ENCODE measurements at places on chromosomes 2 and 18.

GRCh38 chr2:24855726-24856125, 62.5 kb downstream of the CENPO start:
- DNase-seq: no peak

DNA sequence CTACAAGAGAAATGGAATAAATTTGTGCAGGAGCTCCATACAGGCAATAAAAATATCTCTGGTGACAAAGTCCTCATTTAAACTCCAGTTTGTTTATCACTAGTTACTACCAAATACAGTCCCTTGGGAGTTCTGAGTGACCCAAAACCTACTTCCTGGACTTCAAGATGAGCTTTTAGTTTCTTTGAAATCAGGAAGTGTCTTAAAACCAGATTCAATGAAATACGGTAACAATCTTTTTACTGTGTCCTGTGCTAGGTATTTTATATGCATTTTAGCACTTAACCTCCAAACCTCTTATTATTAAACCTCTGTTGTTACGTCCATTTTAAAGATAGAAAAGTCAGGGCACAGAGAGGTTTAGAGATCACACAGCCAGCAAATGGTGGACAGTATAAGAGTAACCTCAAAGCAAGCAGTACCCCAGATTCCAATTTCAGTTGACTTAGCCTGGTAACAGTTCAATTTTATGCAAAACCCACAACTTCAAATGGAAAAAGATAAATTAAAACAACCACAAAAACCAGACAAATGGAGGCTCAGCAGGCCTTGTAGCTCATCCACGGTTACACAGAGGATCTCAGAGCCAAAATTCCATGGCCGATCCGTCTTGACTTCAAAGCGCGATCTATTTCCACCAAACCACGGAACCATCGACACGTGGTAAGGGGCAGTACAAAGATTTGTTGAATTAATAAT, 1.3 kb upstream of the KCMF1 start:
- peak; percentile 22 for DNase-seq

- no peak for DNase-seq
Measured at GRCh38 chr2:179424571-179424970, 159.9 kb upstream of the SESTD1 start.

DNA sequence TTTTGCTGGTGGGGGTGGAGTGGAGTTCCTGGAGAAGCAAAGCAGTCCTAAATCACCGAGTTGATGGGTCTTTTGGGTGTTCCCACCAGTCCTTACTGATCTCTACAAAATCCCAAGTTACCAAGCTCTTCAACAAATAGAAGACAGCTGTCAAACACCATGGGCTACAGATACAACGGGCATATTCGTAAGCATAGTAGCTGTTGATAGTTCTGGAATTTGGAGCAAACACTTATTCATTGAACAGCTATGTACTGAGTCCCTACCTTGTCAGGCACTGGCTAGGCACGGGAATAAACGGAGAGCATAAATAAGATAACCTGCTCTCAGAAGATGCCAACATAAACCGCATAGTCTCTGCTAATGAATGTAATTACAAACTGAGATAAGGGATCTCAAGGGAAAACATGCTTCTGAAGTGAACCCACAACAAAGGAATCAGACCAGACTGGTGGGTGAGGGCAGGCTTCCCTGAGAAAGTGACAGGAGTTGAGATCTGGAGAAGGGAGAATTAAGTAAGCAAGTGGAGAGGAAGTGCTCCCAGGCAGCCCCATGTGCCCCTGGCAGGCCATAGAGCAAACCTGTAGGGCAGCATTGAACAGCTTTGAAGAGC, 947 bp upstream of the ANKRD44 start:
- DNase-seq: no peak

GRCh38 chr18:73614812-73615211, 532.8 kb downstream of the FBXO15 start:
- no peak for DNase-seq

- no peak for DNase-seq
Measured at GRCh38 chr2:191660575-191660974, 17.4 kb upstream of the NABP1 start.

DNA sequence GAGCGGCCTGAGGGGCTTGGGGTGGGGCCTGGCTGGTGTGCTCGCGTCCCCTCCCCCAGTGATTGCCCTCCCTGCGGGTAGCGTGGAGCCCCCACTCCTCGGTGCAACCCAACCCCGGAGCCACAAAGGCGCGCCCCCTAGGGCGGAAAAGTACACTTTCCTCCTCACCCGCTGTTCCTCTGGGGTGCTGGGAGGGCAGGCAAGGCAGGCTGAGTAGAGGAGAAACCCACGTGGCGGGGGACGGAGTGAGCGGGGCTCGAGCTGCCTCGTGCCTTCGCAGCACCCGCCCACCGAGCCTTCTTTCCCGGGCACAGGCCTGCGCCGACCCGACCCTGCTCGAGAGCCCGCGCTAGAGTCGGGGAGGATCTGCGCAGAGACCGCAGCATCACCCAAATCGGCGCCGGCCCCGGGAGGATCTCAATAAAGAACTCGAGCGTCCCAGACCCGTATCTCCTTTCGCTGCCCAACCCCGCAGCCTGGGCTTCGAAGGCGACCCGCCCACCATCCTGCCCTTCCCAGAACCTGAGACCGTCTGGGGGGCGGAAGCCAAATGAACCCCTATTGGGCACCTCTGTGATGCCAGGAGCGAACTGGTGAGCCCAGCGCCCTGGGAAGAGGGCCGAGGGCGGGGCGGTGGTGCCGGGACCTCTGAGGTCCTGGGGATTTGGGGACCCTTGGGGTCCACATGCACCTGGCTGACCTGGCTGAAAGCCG, 1.5 kb downstream of the UCN start:
- no peak for DNase-seq

DNA sequence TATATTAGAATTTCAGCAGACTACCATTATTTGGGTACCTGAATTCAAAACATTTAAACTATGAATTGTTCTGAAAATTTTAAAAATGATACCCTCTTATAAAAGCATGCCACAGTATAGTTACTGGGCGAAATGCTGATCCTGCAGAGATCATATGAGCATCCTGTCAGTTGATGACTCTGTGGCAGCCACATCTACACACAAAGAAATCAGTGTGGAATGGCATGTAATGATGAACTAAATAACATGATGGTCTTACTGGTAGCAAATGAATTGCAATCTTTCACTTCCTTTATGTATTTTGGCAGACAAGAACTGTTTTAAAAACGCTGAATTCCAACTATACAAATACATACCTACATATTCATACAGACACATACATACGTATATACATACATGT, 38.3 kb downstream of the MRPS9 start:
- no peak for DNase-seq

DNA sequence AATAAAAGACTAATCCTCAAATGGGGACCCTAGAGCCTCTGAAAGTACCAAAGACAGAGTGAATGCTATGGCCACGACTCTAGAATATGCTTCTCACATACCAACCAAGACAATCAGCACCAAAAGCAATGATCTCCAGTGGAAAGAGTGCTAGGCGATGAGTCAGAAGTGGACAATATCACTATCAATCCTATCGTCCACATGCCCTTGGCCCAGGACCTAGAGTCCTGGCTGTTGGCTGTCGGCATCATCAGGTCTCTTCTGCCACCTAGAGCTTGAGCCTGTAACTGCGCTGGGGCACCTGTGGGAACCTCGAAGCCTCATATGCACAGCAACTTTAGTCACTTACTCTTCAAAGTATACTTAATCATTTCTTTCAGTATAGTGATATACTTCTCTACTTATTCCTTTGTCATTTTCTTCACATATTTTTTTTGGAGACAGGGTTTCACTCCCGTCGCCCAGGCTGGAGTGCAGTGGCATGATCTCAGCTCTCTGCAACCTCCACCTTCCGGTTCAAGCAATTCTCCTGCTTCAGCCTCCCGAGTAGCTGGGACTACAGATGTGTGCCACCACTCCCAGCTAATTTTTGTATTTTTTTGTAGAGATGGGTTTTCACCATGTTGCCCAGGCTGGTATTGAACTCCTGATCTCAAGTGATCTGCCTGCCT, 29.7 kb downstream of the NOL10 start:
- peak; percentile 11 for DNase-seq

- DNase-seq: no peak
Measured at GRCh38 chr18:77015169-77015568, 117.4 kb downstream of the MBP start.

DNA sequence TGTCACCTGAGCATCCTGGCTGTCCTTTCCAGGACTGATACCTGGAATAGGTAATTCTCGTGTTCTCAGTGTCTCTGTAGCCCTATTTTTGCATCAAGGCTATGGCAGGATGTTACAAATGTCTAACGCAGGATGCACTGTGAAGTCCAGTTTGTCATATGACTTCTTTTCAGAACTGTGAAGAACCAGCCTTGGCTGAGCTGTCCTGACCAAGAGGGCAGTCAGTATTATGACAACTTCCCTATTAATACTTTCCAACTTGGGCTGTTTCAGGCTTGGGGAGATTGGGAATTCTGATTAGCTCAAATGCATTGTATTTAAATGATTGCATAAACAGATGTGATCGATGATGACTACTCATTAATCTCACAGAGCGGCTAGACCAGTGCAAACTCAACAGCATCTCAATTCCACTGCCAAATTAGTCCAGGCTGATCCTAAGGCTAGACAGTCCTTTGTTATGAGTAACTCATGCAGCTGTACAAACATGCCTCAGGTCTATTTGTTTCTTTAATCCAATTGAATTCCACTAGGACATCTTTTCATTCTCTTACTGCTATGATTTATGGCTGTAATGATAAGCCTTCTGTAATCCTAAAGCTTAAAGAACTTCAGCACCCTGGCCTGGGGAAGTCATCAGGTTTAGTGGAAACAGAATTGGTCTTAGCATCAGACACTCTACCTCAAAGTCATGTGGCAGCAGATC, 331.6 kb downstream of the KCNS3 start:
- DNase-seq: no peak

DNA sequence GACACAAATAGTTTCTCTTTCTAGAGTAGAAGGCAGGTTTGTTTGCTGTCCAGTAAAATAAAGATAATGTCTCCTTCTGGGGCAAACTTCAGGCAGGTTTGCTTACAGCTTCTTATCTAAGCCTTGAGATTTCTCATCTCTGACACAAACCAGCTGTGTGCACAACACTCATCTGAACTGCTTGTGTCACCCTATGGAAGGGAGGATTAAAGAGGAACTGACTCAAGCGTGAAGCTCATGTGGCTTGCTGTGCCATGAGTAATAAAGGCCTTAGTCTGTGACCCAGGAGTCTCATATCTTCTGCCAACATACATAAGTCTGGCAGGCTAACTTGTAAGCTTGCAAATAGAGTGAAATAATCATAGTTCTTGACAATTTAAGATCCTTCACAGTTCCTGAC, 24.2 kb upstream of the CPO start:
- no peak for DNase-seq

DNA sequence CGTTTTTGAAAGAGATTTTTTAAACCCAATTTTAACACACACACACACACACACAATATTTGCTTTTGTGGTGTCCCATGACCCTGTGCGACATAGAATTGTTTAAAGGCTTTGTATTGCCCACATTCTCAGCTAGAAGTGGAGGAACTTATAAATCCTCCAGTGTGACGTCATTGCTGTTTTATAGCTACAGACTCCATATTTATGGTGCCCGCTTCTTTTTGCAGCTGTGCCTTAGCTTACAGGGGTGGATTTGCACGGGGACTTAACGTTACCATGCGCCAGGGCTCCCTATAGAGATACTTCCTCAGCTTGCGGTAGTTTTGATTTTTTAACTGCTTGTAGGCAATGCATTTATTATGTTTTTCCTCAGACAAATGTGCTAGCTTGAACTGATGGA, 101.9 kb upstream of the SMIM21 start:
- DNase-seq: no peak

Measured in T-helper 9 cell (primary cell).